HuH-7.5 (cell line): ENCODE measurements at places on chromosomes 11 and 22.
A peak's percentile ranks its signal among the peaks of the same experiment; 100 is the strongest.

DNA sequence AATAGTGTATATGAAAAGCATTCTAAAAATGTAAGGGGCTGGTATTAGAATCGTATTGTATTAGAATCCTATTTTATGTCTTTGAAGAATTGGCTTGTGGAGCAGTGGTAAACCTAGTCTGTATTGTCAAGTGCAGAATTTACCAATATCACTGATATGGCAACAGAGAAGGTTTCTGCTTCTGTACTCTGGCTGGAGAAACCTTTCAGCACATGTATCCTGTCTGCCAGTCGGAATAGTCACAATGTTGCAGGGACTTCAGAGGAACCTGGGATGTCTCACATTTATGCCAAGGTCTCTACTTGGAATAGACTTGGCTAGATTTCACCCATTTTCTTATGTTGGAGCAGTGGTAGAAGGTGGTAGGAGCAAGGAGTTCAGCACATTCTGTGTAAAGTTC lies 4.4 kb downstream of the MTMR3 start:
- DNase-seq: no peak

- DNase-seq: peak; percentile 54
These were observed 97.7 kb downstream of the MPPED2 start for GRCh38 chr11:30488304-30488998.

DNA sequence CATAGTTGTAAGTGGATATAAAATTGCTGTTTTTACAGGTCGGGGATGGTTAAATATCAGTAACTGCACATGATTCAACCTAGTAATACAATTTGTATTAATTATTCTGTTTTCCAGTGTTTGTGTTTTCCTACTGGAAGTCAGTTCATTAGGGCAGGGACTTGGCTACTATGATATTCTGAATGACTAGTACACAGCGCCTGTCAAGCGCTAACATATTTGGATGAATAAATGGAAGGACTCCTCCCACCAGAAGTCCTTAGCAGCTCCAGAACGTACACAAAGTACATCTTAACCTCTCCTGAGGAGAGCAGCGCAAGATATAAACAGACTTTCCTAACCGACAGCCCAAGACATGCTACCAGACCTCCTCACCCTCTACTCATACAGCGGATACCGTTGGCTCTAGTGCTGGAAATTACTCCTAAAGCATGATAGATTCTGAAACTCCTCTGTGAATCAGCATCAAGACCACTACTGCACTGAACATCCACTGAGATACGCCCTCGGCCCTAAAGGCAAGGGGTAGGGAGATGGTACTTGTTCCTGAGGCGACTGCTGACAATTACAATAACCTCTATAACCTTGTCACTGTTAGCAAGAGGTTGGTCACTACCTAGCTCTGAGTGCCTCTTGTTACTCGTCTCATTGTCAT lies 79.1 kb downstream of the RDX start:
- DNase-seq: no peak

DNA sequence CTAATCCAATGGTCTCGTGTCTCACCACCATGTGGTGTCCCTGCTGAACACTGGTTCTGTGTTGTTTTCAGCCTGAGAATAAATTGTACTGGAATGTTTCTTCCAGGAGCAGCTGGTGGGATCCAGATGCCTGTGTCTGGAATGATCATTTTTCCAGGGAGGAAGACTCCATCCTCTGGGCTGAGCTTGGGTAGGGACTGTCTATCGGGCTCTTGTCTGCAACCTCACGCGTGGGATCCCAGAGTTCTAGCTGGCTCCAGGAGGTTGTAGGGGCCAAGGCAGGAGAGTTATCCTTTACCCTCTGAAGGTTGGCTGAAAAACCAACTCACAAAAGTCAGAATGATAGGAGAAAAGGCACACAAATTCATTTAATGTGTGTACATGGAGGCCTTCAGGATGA lies 144.1 kb upstream of the B3GAT1 start:
- no peak for DNase-seq

- DNase-seq: no peak
These were observed 6.4 kb upstream of the PLAAT2 start for GRCh38 chr11:63569570-63569969.

DNA sequence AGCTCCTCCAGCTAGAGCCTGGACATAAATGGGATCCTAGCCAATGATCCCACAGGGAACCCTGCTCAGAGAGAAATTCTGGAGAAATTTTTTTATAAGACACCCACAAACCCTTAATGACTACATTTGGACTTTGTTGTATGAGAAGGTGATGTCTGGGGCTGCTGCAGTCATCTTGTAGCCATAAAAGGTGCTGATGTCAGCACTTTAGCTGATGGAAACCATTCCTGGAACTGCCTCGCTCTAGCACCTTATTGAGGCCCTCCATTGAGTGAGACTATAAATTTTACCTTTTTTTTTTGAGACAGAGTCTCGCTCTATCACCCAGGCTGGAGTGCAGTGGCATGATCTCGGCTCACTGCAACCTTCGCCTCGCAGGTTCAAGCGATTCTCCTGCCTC lies 610.7 kb downstream of the OPCML start:
- DNase-seq: no peak

GRCh38 chr22:20610243-20610686 lies 102.9 kb downstream of the MED15 start:
- no peak for DNase-seq

DNA sequence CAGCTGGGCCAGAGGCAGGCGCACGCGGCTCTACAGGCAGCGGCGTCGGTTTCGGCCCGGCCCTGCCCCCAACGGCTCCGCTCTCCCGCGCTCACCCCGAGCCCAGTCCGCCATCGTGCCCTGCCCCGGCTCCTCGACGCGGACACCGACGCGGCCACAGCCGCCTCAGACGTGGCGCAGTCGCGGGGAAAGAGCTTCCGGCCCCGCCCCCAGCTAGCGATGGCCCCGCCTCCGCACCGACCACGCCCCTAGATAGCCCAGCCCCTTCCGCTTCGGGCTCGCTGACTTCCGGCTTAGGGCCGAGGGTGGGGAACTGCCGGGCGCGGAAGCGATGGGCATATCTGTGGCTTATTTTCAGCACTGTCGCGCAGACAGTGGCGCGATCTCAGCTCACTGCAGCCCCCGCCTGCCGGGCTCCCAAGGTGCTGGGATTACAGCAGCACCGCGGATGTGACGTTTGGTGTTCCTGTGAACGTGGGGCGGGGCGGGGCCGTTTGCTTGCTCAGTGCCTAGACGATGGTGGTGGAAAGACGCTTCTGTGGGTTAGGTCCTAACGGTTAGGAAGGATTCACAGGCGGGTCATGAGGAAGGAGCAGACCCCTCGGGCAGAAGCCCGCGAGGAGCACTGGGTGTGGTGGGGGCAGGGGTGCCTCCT lies at the start of the genes BET1L and RIC8A:
Gene BET1L, minus strand, starts transcription at position 192 of the 655 bp plus-strand sequence. Its CDS starts 78 bp downstream, at position 114.
Gene RIC8A, plus strand, starts transcription at position 501 of the 655 bp plus-strand sequence. CDS start 1,147 bp downstream, outside the sequence.
- DNase-seq: peak; percentile 87

DNA sequence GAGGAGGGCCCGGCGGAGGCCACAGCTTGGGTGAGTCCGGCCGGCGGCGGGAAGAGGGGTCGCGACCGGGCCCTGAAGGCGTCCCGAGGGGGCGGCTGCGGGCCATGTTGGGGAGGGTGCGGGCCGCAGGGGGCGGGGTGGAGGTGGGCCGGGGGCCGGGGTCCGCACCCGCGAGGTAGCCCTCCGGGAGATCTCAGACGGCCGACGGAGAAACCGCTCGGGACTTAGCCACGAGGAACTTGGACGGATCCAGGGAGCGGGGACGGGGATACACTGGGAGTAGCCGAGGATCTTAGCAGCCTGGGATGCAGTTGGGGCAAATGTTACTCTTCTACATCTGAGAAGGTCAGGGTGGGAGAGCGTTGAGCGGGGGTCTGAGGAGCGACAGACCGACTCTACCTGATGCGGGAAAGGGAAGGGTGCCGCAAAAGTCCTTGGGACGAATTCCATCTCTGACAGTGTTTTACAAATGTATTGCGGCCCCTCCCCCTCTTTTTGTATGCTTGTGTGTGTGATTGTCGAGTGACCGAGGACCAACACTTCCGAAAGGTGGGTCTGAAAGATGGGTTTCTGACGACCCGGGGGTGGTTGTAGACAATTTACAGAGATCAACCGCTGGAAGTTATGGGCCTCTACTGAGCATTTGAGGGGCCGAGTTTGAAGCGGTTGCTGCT lies 658 bp downstream of the STIP1 start:
- no peak for DNase-seq

GRCh38 chr11:66231561-66231960 lies 36.9 kb upstream of the RAB1B start:
- DNase-seq: no peak

DNA sequence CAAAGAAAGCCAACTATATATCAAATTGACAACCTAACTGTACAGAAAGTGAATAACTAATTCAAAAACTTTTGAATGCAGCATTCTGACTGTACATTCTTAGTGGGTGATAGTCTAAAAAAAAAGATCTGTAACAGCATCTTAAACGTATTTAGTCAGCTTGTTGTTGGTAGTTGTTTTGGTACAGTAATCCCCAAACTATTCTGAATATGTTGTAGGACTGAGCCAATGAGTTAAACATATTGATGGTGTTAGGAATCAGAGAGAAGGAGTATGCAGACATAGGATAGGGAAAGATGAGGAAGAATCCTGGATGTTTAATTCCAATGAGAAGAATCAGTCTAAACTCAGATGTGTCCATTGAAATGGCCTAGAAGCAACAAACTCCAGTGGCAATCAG lies 41.9 kb upstream of the KIRREL3 start:
- DNase-seq: no peak

GRCh38 chr11:62269654-62270278 lies at the start of gene SCGB2A2:
Gene SCGB2A2 (plus strand): TSS chr11:62270158. CDS start chr11:62270217, 59 bp downstream.
- DNase-seq: peak; percentile 15

GRCh38 chr11:70135625-70136059 lies 57.5 kb downstream of the ANO1 start:
- DNase-seq: no peak

DNA sequence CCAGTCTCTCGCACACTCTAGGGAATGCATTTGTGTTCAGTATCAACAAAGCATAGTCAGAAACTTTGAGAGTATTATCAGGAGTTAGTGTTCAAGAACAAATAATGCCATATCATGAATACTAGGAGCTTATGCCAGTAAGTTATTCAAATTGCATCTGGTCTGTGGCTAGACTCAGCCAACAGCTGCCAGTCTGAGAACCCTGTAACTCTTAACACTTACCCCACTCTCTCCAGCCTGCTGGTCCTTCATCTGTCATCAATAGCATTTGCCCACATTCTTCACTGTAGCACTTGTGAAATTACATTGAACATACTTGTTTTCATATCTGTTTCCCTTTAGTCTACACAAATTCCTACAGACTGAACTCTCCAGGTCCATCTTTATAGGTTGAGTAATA lies 1157.5 kb upstream of the RAG2 start:
- no peak for DNase-seq

DNA sequence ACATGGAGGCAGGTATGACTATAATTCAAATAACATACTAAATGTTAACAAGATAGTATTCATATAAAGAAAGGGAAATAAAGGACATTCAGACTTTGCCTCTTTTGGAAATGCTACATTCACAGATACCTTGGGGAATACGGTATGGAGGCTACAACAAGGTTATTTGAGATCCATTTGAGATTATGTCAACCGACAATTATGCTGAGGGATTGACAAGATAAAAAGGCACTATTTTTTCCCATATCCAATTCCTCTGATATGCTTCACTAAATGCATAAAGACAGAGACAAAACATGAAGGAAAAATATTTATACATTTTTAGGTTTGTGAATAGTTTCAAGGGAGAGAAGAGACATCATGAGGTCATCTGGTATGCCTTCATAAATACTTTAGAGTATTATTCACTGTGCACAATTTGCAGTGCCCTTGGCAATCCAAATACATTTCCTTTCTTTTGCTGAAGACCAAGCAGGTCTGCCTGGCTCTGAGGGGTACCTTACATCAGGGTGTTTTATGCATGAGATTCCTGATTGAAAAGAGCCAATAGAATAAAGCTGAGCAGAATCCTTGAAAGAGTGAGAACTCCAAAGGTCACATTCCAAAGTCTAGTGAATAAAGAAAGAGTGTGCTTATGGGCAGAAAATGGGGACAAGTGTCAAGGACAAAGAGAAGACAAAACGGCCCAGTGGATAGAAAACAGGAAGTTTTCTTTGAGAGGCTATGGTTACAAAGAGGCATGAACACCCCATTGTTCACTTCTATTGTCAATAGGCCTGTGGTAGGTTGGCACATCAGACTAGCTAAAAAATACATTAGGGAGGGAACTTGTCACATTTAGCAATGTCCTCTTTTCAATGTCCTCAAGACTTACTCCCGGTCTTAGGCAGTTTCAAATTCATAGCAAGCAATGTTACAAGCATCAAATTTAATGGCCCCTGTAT lies 455.8 kb downstream of the LRRC4C start:
- DNase-seq: no peak

- no peak for DNase-seq
These were observed 879.0 kb downstream of the BRD1 start for GRCh38 chr22:48948575-48949170.

DNA sequence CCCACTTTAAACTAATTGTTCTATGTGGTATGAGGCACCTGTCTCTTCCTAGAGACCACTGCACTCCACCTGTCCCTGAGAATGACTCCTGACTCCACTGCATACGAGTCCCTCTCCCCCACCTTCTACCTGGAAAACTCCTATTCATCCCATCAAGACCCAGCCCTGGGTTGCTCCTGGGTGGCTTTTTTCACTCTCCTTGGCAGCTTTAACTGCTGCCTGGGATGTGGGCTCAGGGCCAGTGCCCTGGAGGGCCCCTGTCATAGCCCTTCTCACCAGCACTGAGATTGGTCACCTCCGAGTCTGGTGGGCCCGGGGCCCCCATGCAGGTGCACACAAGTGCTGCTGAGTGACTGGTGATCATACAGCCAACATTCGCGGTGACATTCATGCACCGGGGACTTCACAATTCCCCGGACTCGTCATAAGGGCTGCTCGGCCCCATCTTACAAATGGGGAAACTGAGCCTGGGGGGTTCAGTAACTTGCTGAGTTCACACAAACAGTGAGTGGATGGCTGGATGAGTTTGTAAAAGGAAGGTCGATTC lies 25.9 kb upstream of the TOLLIP start:
- DNase-seq: no peak

- DNase-seq: no peak
These were observed 1.0 kb downstream of the SRPRA start for GRCh38 chr11:126267650-126268049.

DNA sequence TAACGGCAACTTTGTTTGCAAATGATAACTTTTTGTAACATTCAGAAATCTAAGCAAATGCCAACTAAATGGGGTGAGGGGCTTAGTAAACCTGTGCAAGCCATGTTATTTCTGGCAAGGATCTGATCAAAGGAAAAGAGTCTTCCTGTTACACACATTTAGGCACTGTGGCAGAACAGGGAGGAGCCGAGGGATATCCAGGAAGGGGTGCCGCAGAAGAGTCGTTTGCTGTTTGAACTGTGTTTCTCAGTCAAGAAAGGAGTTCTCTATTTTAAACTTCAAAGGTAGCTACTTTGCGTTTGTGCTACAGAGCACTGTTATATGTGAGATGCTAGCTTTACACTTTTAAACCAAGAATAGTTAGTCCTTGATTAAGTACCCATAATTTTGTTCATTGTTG lies 175.5 kb downstream of the ETS1 start:
- DNase-seq: no peak
